Breast epithelium (tissue), 4 donors: ENCODE measurements at places on chromosomes 7 and 10. TPM values are rescaled to one million over a fixed set of nuclear protein-coding genes. Genes with fewer than 3 reads are reported as not detected.
A peak's percentile ranks its signal among the peaks of the same experiment; 100 is the strongest.

ZNF853 gene
- 5.8 TPM for total RNA-seq

PNLIPRP2 gene
- not detected for total RNA-seq

- peak overlapping the region; percentile 99 for H3K4me3 ChIP-seq
- H3K27me3 ChIP-seq = no peaks in the 10 kb centered on the region
- peak overlapping the region; percentile 90 for H3K27ac ChIP-seq
- peaks cover 9% of the 10 kb centered on the region for H3K4me1 ChIP-seq
- DNase-seq = peak; percentile 66
Observed at GRCh38 chr7:151520419-151521261, 945 bp upstream of the RHEB start.

DNA sequence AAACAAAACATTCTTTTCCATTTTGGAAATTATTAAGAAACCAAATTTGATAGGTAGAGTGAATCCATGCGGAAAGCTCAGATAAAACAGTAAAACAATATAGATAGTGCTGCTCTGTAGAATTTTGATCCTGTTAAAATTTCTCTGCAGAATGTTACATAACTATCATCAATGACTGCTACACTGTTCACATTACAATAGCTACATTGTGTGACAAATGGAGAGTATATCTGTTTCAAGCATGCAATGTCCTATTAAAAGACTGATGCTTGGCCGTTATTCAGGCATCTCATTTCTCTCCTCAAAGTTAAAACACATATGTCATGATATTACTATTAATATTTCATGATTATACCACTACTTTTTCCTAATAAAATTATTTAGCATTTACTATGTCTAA is 14.7 kb upstream of the TMEM106B start:
- DNase-seq = no peak
- H3K36me3 ChIP-seq = no peaks in the 10 kb centered on the region
- no peaks in the 10 kb centered on the region for H3K27me3 ChIP-seq
- H3K4me1 ChIP-seq = no peaks in the 10 kb centered on the region
- H3K4me3 ChIP-seq = no peak overlapping the region

DNA sequence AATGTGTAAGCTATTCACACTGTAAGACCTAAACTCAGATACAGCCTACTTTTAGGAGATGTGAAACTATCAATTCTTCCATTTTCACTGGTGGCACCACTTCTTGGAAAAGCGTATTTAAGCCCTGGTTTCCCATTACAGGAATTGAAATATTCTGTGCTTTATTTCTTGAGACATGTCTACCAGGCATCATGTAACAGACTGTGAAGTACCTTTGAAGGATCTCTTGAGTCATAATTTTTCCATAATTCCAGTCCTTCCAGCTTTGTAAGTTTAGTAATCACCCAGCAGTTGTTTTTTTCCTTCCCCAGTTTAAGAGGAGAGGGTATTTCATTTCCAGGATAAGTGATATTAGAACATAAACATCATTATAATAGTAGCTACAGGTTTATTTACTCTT is 186.0 kb upstream of the PRPS1L1 start:
- H3K27me3 ChIP-seq = no peaks in the 10 kb centered on the region
- DNase-seq = no peak
- H3K27ac ChIP-seq = no peak overlapping the region
- no peak overlapping the region for H3K4me3 ChIP-seq
